COR-L47 (cell line): ENCODE measurements at places on chromosomes 7 and 10.

GRCh38 chr7:13803134-13803533, 186.3 kb downstream of the ETV1 start:
- no peak for DNase-seq

GRCh38 chr10:72509206-72509799, 116.6 kb downstream of the MICU1 start:
- no peak for DNase-seq

DNA sequence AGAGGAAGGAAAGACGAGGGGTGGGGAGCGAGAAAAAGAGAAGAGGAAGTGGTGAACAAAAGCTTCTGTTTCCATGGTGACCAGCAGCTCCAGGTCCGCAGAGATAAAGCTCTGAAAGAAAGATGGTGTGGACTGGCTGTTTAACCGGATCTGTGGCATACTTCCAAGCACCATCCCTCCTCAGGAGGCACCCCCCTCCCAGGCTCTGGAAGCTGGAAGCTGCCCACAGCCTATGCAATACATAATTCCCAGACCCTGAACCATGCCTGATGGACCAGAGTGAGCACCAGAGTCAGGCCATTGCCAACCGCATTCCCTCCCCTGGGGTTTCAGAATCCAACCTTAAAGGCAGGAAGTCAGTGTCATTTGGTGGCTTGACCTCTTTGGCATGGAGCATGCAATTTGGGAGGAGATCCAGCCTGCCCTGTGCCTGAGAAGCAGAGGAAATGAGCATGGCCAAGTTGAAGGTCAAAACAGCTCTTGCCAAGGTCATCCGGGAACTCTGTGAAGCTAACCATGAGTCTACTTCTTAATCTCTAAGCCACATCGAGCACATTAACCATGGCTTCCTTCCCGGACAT, 22.2 kb upstream of the CPXM2 start:
- DNase-seq: peak; percentile 53

- no peak for DNase-seq
Observed at GRCh38 chr7:21336743-21337142, 91.1 kb upstream of the SP4 start.

GRCh38 chr7:28435732-28436378, 23.5 kb downstream of the CREB5 start:
- DNase-seq: no peak

DNA sequence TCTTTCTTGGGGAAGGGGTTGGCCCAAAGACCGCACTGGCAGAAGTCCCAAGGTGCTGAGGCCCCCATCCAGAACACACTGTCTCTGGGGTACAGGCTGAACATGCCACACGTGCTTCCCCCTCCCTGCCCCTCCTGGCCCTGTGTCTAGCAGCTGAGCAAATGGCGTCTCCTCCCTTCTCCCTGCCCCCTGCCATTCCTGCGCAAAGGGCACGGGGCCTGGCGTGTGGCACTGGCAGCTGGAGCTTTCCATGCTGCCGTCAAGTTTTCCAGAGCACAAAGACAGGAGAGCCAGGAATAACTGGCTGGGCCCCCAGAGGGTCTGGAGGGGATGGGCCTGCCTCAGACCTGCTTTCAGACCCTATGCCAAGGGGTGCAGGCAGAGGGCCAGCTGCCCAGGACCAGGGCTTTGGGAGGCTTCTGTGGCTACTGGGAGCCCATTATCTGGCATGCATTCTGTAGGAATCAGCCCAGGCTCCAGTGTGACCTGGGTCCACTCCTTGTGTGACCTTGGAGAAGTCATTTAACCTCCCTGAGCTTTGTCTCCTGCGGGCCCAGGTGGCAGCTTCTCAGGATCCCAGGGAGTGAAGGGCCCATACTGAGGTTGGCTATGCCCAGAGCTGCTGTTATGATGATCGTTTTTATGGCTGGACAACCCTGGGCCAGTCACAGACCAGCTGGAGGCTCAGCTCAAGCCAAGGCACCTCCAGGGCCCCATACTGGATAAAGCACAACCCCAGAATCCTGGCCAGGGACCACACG, 710 bp upstream of the LDB3 start:
- DNase-seq: no peak

DNA sequence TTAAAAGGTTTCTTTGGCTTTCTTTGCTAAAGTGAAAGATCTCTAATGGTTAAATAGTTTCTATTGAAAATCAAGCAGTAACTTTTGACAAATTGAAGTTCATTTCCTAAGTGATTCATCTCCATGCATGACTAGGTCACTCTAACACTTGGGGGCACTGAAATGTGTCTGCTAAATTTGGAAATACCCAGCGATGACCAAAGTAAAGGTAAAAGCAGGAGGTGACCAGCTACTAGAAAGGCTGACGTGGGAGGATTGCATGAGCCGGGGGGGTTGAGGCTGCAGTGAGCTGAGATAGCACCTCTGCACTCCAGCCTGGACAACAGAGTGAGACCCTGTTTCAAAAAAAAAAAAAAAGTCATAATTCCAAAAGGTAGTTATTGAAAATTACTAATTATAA, 111.8 kb upstream of the GPR141 start:
- no peak for DNase-seq

DNA sequence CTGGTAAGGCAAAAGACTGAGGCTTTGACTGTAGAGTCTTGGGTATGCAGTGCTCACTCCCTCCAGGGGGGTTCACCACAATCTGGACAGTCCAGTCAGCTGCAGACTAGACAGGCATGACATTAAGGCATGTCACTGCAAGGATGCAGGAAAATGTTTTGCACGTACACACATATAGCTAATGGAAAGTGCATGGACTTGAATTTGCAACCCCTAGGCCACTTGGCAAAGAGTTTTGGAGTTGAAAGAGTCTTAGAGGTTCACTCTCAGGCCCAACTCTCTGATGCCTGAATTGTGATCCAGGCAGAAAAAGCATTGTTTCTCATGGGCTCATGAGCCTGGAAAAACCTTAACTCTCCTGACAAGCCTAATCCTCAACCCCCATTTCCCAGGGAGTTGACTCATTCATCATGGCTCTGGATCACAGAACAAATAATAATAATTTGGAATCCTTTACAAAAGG, 51.9 kb downstream of the LAMB4 start:
- DNase-seq: no peak

GRCh38 chr10:51215951-51216834, 141.9 kb downstream of the PRKG1 start:
- DNase-seq: no peak

DNA sequence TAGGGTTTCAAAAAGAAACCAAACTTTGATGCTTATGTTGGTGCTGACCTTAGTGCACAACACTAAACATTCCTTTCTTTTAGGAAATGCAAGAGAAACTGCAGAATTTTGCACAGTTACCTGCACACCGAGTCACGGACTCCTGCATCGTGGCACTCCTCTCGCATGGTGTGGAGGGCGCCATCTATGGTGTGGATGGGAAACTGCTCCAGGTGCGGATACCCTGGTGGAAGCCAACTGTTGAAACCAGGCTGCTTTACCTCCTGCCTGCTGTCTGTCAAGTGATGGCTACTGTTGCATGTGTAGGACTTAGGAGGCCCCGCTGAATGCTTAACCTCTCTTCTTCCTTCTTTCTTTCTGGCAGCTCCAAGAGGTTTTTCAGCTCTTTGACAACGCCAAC, 11.7 kb downstream of the CASP2 start:
- DNase-seq: no peak
